ENCODE measurements at places on chromosomes 3 and 15. TPM values are rescaled to one million over a fixed set of nuclear protein-coding genes. Genes with fewer than 3 reads are reported as not detected.

The PEX5L gene
- polyA plus RNA-seq = 0.14 TPM

The HIGD1A gene
- 95.4 TPM for polyA plus RNA-seq

The TERC gene
- not detected for polyA plus RNA-seq

The PPARG gene
- polyA plus RNA-seq = 3.9 TPM

The NDUFAF3 gene
- 41.7 TPM for polyA plus RNA-seq

The TSEN2 gene
- polyA plus RNA-seq = 14.5 TPM

The HCLS1 gene
- polyA plus RNA-seq = 6.2 TPM

The MKRN2 gene
- polyA plus RNA-seq = 25.1 TPM

The NR1D2 gene
- polyA plus RNA-seq = 33.1 TPM

The RARB gene
- 13.7 TPM for polyA plus RNA-seq

The MRPL46 gene
- 17.3 TPM for polyA plus RNA-seq

The PLIN1 gene
- polyA plus RNA-seq = 0.14 TPM

The ECE2 gene
- not detected for polyA plus RNA-seq

The P2RY13 gene
- 1.0 TPM for polyA plus RNA-seq
